ENCODE measurements at places on chromosomes 2 and 18. TPM values are rescaled to one million over a fixed set of nuclear protein-coding genes. Genes with fewer than 3 reads are reported as not detected.

COX7A2L gene
- 81.2 TPM for total RNA-seq

PDK1 gene
- 5.7 TPM for total RNA-seq

C2orf15 gene
- total RNA-seq: 0.34 TPM

CPLX4 gene
- not detected for total RNA-seq

TMEFF2 gene
- 1.5 TPM for total RNA-seq

SP100 gene
- 253 TPM for total RNA-seq

APOB gene
- not detected for total RNA-seq

VWA3B gene
- not detected for total RNA-seq

PPP1R1C gene
- total RNA-seq: 0.34 TPM

ALPP gene
- not detected for total RNA-seq

LYPD6 gene
- total RNA-seq: 1.7 TPM

KCNF1 gene
- total RNA-seq: under 0.01 TPM

NDC80 gene
- total RNA-seq: 39.6 TPM

SLC4A3 gene
- total RNA-seq: 4.1 TPM

PRSS56 gene
- total RNA-seq: under 0.01 TPM

UGT1A4 gene
- not detected for total RNA-seq

ANKRD30BL gene
- 0.33 TPM for total RNA-seq

FMNL2 gene
- total RNA-seq: 6.5 TPM

GCG gene
- not detected for total RNA-seq

GRP gene
- not detected for total RNA-seq

PLA2R1 gene
- total RNA-seq: 4.7 TPM

SEMA4C gene
- total RNA-seq: 153 TPM

FBXO48 gene
- total RNA-seq: 0.77 TPM

APCDD1 gene
- 3.7 TPM for total RNA-seq

GNAL gene
- total RNA-seq: 77.1 TPM

CCDC74B gene
- 2.3 TPM for total RNA-seq

HDLBP gene
- 369 TPM for total RNA-seq

EML6 gene
- 0.93 TPM for total RNA-seq

CEBPZOS gene
- total RNA-seq: 18.0 TPM

CYRIA gene
- under 0.01 TPM for total RNA-seq

IL1F10 gene
- total RNA-seq: not detected

PSMA8 gene
- total RNA-seq: not detected

ALPI gene
- total RNA-seq: not detected

ANKRD30B gene
- total RNA-seq: 3.1 TPM

CD8B gene
- total RNA-seq: not detected

ZNF804A gene
- under 0.01 TPM for total RNA-seq

PROKR1 gene
- total RNA-seq: not detected

CTAGE1 gene
- not detected for total RNA-seq

CXCR4 gene
- not detected for total RNA-seq

RASGRP3 gene
- 3.5 TPM for total RNA-seq

SLC5A7 gene
- not detected for total RNA-seq

SPR gene
- total RNA-seq: 47.0 TPM

KLHL29 gene
- total RNA-seq: 15.6 TPM

SCYGR4 gene
- total RNA-seq: not detected

SPATA3 gene
- not detected for total RNA-seq

SIX3 gene
- total RNA-seq: not detected

VWC2L gene
- total RNA-seq: not detected

SPIRE1 gene
- total RNA-seq: 47.1 TPM

ABCA12 gene
- total RNA-seq: 0.36 TPM

GAREM1 gene
- total RNA-seq: 12.0 TPM

DPP4 gene
- total RNA-seq: 176 TPM

EXOC6B gene
- 13.7 TPM for total RNA-seq

KIAA1328 gene
- 6.2 TPM for total RNA-seq

LINC00305 gene
- total RNA-seq: not detected

VIL1 gene
- not detected for total RNA-seq

AQP12A gene
- not detected for total RNA-seq

COL3A1 gene
- total RNA-seq: 1.00 TPM
